ENCODE measurements at places on chromosomes 16 and 17.
A peak's percentile ranks its signal among the peaks of the same experiment; 100 is the strongest.

- no peak for DNase-seq
Observed at GRCh38 chr16:17632667-17633066, 161.9 kb upstream of the XYLT1 start.

DNA sequence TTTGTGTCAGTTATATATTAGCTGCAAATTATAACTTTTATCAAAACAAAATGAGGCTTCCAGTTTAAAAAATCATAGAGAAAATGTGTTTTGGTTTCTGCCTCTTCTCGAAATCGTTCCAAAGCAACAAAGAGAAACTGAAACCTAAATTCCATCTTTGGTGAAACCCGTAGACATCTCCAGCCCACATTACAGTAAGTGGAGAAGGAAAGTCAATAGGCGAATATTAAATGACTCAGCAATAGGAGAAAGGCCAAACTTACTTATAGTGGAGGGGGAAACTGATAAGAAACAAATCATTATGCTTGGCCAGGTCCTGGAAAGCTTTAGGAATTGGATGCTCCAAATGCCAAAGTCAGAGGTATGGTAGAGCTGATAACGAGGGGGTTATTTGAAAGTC is 103.0 kb upstream of the SHISA6 start:
- no peak for DNase-seq

GRCh38 chr17:83099570-83100181 is 20.3 kb downstream of the METRNL start:
- DNase-seq, result no peak

- DNase-seq, result no peak
Observed at GRCh38 chr17:50953518-50953830, 87.3 kb upstream of the TOB1 start.

DNA sequence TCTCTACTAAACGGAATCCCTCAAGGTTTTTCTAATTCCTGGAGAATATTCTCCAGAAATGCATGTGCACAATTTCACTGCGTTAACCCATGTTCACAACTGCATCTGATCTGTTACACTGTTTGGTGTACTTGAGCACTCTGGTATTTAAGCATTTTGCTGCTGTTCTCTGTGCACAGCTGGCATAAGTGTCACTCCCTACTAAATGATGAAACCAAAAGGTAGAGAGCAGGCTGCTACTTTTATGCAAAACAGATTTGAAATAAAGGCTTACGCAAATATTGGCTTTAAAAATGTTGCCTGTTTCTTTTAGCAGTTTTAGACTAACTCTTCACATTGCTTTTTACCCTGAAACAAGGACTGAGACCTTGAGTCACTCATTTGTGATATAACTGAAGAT is 41.7 kb downstream of the ESRP2 start:
- DNase-seq, result no peak

- no peak for DNase-seq
Observed at GRCh38 chr16:46612121-46612520, 9.1 kb downstream of the SHCBP1 start.

GRCh38 chr16:89366561-89367537 is 123.5 kb downstream of the ANKRD11 start:
- DNase-seq, result no peak

DNA sequence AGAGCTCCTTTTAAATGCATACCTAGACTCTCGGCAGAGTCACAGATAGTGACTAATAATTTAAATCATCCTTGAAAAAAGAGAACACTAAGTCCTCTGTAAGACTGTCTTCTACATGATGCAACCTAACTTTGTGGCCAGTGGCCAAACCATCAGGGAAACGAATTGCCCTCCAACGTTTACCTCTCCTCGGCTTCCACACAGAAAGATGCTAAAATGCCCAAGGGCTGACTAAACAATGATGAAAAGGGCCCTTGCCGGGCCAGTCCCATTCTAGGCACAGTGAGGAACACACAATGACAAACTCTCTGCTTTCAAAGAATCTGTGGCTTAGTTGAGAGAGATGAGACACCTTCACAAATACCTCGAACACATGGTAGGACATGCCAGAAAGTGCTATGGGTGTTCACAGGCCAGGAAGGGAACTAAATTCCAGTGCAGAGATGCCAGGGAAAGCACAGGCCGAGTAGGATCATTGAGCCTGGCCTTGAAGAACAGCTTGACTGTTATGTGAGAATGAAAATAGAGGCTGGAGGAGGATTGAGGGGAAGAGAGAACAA is 35.3 kb upstream of the PITPNM3 start:
- DNase-seq, result no peak

DNA sequence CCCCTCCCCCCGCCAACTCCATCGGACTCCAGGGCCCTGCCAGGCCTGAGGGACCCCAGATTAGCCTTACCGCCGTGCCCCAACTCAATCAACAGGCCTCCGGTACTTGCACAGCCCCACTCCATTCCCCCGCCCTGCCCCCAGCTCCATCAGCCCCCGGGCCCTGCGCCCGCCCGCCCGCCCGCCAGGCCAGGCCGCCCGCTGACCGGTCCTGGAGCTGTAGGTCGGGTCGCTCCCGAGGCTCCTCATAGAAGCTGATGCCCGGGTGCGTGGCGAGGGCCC is 308 bp downstream of the GTF3C1 start:
- no peak for DNase-seq

DNA sequence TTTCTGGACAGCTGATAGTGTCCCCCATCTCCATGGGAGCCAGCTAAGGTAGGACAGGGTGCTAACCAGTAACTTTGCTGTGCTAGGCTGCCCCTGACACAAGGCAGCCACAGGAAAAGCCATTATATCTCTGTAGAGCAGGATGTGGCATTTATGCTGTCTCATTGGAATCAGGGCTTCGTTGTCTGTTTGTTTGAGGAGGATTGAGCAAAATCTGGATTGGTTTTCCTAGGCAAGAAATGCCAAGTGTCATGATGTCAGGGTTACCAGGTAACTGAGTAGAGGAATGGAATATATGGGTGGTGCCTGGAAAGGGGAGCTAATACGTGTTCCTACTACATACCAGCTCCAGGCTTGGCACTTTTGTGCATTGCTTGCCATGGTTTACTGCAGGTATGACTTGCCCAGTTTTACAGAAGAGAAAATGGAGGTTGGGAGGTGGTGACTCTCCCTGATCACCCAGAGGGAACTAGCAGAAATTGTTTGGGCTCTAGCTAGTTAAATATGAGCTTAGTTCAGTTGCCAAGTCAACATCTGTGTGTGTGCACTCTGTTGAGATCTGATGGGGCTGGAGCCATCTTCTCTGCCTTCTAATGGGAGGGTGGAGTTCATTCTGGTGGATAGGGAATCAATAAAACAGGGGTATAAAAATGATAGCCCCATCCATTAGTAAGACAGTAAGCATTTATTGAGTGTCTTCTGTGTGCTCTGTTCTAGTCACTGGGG is 33.9 kb downstream of the GNAO1 start:
- no peak for DNase-seq

GRCh38 chr17:66684261-66684660 is 150.7 kb upstream of the CACNG5 start:
- no peak for DNase-seq

GRCh38 chr16:2208308-2208707 is 2.4 kb downstream of the BRICD5 start:
- DNase-seq, result no peak

- no peak for DNase-seq
Observed at GRCh38 chr16:20004931-20005330, 68.8 kb downstream of the GPR139 start.

DNA sequence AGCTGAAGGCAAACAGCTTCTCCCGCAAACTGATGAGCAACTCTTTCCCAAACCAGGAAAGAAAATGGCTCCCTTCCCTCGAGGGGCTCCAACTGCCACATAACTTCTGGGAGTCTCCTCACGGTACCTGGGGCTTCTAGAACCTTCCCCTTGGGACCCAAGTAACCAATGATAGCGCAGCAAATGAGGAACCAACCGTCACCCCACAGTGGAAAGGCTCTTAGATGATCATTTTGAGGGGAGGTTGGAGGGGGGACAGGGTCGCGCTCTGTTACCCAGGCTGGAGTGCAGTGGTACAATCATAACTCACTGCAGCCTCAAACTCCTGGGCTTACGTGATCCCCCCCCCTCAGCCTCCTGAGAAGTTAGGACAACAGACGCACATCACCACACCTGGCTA is at the start of gene DNAH17:
Gene DNAH17 (minus strand): TSS at position 101 of the 400 bp plus-strand sequence. CDS start 2,339 bp downstream, outside the sequence.
- DNase-seq, result no peak

GRCh38 chr17:58587713-58588117 is 73.3 kb upstream of the MTMR4 start:
- DNase-seq, result peak; percentile 46
